ENCODE measurements at places on chromosomes 3 and 15.

DNA sequence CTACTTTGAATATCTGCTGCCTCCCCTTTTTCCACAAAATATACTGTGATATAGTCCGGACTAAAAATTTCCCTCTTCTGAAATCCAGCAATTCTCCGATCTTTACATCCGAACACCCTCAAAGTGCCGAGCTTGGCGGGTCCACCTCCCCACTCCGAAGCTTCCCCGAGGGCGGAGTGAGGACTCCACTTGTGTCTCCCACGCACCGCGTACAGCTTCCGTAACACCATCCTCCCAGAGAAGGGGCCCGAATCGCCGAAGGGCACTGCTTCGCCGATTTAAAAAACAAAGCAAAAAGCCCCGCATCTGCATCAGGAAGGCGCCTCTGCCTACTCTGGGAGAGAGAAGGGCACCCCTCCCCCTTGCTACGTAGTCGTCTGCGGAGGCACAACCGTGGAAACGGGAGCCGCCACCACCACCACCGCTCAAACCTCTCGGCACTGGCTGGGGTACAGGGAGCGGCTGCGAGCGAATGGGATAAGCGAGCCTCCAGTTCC, 551 bp downstream of the NCBP2 start:
- no peak for DNase-seq

DNA sequence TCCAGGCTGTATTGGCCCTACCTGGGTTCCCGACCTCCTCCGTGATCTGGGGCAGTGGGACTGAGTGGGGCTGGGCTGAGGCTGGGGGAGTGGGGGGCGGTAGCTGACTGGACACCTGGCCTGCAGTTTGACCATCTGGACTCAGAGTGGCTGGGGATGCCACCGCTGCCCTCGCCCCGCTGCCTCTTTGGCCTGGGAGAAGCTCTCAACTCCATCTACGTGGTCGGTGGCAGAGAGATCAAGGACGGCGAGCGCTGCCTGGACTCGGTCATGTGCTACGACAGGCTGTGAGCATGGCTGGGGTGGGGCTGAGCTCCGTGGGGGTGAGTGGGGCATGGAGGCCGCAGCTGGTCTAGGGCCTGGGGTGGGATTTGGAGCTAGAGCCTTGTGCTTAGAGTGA, 2.7 kb downstream of the KLHL40 start:
- DNase-seq: no peak

GRCh38 chr3:184513276-184514170, 48.1 kb upstream of the EPHB3 start:
- peak; percentile 42 for DNase-seq

- DNase-seq: no peak
Measured at GRCh38 chr15:59801649-59802048, 112.5 kb upstream of the BNIP2 start.

GRCh38 chr3:2861120-2861519, 249.1 kb downstream of the IL5RA start:
- DNase-seq: no peak

DNA sequence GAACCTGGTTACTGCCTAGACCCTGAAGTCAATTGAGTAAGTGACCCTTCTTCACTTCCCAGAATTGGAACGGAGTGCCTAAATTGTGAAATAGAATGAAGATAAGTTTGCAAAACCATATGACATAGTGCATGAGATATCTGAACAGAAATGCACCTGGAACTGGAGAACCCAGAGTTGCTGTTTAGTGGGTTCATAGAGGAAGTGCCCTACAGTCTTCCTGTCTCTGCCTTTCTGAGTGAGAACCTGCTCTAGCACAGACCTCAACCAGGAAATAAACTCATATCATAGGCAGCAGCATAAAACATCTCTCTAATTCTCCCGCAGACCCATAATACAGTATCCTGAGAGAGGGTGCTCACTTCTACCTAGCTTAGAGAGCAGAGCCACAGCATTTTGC, 82.9 kb downstream of the EOMES start:
- DNase-seq: no peak

GRCh38 chr3:45056608-45057301, 30.7 kb downstream of the CLEC3B start:
- DNase-seq: no peak

GRCh38 chr3:52831500-52832301, 1.2 kb upstream of the ITIH4 start:
- DNase-seq: no peak

DNA sequence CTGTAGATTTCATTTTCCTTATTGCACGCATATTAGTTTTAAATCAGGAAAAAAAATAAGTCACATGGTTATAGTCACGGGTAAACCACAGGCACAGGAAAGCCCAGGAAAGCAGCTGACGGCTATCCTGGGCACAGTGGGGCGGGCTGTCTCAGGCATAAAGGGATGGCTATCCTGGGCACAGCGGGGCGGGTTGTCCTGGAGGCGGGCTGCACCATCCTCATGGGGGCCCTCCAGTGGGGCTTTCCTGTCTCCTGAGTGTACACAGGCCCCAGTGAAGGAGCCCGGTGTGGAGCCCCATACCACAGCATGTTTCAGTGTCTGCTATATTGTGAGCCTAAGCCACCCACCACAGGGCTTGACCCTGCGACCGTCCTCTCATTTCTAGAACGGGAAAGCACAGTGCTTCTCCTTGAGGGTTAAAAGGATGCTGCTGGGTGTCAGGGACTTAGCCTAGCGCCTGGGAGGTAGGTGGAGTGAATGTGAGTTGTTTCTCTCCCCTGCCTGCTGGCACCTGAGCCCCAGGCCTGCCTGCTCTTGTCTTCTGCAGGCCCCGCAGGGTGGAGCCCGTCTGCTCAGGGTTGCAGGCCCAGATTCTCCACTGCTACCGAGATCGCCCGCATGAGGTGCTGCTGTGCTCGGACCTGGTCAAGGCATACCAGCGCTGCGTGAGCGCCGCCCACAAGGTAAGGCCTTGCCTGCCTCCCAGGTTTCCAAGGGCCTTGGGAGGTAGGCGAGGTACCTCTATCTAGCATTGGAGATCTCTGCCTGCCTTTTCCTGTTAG, 25.9 kb upstream of the PLXNA1 start:
- no peak for DNase-seq

DNA sequence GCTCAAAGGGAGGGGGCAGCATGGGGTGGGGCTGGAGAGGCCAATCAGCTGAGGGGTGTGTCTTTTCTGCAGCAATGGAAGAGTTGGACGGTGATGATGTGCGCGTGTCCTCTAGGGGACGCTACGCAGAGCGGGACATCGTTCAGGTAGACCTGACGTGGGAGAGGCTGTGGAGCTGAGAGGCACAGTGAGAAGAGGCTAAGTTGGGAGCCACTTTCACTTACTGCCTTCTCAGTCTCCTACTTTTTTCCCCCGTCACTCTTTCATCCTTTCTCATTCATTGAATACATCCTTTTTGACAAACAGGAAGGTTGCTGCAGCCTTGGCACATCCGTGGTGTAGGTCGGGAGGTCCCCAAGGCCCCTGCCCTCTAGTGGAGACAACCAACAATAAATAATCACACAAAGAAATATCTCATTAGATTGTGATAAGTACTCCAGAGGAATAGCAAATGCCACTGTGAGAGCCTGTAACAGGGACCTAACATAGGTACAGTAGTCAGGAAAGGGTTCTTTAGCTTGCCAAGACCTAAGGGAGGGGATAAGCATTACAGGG, 4.4 kb upstream of the BRPF1 start:
- no peak for DNase-seq

GRCh38 chr3:57063032-57063431, 2.6 kb downstream of the SPATA12 start:
- no peak for DNase-seq

DNA sequence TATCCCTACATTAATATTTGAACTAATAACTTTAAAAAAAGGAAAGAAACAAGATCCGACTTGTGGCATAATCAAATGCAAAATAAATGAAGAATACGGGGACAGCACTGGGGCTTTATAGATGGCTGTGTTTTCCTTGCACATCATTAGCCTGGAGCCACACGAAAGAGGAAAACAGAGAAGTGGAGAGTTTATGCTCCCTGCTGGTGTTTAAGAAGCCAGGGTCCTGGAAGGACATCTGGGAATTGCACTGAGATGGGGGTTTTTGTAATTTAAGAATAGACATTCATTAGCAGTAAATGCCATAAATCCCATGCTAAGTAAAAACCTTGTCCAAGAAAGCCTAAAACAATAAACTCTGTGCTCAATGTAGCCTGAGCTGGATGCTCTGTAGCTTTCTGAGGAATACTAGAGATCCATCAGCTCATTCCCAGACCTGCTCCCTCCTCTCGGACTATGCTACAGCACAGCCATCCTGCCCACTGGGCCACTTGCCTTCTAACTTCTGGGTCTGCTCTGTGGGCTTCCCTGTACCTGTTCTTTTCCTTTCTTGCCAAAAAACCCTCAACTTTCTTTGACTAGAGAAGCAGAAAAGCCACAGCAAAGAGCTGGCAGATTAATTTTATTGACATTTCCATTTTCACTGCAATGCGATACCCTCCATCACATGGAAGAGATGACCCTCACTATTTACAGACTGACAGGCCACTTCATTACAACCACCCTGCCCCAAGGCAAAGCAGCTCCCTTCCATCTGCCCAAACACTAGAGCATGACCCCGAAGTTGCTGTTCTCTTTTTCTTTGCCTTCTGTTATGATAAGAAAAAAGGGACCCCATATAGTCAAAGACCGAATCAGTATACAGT, 62.3 kb downstream of the MEIS2 start:
- no peak for DNase-seq

- no peak for DNase-seq
Measured at GRCh38 chr3:175558261-175558660, 699.1 kb downstream of the NAALADL2 start.

DNA sequence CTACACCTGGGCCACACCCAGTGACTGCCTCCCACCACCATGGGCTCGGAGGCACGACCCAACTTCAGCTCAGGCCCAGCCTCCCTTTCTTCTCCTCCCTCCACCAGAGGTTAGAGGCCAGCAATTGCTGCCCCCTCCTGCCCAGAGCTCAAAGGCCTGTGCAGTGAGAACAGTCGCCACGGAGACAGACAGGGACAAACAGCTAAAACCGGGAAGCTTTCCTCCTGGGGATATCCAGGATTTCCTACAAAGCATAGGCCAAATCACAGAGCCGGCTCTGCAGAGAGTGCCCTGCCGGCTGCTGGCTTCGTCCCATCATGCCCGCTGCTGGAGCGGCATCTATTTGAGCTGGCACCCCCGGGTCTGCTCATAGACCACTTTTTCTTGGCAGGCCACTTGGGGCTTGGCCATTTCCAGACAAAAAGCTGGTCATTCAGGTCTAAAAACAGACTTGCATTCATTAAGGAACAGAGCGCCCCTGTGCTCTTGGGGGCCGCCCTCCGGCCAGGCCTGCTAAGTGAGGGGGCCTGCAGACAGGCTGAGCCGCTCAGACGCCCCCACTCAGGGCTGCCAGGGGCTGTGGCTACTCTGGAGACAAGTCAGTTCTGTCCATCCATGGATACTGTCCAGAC, 17.5 kb downstream of the GRAMD2A start:
- no peak for DNase-seq

Measured in AG04450 (cell line).